ENCODE measurements at places on chromosomes 1 and 21.

- DNase-seq, result no peak
Observed at GRCh38 chr1:36513676-36514473, 31.2 kb upstream of the CSF3R start.

GRCh38 chr1:246725191-246725590 lies 982 bp downstream of the SCCPDH start:
- DNase-seq, result no peak

- DNase-seq, result no peak
Observed at GRCh38 chr1:27816921-27817630, 13.5 kb upstream of the PPP1R8 start.

DNA sequence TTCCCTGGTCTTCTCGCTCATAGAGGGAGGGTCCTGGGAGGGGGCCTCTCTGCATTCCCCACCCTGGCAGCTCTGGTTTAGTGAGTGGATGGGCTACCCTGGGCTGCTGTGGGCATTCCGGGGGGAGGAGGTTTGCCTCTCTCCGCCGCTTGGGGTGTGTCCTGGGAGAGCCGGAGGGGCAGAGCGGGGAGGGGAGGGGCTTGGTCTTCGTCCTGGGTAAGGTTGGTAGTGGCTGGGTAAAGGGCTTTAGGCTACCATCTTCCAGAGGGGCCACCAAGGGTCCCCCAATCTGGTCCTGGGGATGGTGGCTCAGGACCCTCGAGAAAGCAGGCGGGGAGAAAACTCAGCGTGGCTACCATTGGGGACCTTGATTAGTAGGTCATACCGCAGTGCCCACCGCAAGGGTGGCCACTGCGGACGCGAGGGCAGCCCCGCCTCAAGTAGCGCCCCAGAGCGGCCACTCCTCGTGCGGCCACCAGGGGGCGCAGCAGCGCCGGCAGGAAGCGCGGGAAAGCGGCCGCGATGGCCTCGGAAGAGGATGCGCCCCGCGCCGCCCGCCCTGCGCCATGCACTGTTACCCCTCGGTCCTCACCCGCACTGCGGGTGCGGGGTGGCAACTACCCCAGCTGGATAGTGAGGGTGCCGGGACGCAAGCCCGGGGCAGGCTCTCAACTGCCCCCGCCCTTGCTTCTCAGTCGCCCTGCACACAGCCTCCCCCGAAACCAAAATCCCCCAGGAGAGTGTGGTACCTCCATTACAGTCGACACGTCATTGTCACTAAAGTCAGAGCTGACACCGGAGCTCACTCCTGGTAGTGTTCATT lies 44.1 kb upstream of the SLC25A33 start:
- no peak for DNase-seq

GRCh38 chr1:185249563-185249962 lies 67.5 kb downstream of the IVNS1ABP start:
- no peak for DNase-seq

DNA sequence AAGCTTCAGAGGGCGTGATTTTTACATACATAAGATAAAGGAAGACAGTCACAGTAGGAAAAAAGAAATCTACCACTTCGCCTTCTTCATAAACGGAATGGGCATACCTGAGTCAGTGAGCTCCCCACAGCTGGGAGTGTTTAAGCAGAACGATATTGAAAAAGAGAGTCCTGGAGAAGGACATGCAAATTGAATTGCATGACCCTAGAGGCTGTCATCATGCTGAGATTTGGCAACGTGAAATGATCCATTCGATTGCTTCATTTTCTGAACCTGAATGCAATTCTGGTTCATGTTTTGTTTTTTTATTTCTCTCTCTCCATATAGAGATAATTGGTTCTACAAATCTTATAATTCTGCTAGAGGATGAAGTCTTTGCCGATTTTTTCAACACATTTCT lies 3.7 kb downstream of the RGSL1 start:
- no peak for DNase-seq

DNA sequence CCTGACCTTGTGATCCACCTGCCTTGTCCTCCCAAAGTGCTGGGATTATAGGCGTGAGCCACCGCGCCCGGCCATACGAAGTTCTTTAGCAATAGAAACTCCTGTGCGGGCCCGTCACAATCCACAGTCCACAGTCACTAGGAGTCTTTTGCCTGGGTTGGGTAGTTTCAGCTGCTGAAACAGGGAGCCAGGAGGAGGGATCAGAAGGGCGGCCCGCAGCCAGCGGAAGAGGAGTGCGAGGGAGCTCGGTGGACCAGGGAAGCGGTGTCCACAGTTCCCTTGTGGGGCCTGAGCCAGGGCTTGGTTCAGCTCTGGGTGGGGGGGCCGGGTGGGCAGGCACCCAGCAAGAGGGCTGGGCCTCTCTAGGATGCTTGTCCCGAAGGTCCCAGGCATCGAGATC lies 17.9 kb upstream of the HSPG2 start:
- DNase-seq, result no peak

DNA sequence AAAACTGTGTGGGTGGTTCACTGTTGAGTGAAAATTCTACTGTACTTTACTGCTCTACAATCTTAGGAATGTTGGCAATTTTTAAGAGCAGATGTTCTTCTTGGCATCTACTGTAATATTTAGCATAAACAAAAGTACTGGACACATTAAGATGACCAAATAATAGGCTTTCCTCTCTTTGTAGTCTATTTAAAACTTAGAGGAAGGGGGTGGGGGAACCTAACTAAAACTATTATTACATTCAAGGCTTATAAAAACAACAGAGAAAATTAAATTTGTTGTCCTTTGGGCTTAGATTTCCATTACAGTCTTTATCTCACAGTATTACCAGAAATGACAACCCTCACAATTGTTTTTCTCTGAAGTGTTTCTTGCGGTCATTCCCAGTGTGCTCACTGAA lies 181.2 kb downstream of the PLPPR4 start:
- DNase-seq, result no peak

DNA sequence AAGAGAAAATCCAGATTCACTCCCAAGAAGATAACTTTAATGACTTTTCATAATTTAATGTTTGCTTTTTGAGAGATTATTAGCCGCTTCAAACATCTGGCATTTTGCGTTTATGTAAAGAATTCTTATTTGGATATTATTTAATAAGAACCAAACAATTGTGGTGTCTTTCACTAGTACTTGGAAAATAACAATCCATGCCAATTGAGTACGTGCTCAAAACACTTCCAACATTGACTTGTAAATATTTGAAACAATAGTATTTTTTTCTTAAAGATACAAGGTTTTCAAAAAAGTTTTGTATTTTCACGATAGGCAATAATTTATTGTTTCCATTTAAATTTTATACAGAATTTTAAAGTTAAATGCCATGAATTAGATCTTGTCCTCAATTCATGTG lies 498.7 kb downstream of the AMY1C start:
- no peak for DNase-seq

DNA sequence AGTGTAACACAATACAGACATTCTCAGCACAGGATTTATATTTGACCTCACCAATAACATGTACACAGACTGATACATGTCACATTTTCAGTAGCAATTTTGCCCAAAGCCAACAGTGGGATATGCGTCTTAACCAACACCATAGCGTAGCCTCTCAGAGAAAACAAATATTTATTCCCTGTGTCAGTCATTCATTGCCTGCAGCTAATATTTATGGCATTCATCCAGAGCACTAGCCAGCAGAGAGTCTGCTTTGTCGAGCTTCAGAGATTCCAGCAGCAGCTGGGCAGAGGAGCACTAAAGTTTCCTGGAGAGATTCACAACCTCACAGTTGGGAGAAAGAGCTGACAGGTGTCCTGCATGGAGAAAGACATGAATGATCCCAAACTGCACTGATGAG lies 400.7 kb upstream of the DAB1 start:
- no peak for DNase-seq

DNA sequence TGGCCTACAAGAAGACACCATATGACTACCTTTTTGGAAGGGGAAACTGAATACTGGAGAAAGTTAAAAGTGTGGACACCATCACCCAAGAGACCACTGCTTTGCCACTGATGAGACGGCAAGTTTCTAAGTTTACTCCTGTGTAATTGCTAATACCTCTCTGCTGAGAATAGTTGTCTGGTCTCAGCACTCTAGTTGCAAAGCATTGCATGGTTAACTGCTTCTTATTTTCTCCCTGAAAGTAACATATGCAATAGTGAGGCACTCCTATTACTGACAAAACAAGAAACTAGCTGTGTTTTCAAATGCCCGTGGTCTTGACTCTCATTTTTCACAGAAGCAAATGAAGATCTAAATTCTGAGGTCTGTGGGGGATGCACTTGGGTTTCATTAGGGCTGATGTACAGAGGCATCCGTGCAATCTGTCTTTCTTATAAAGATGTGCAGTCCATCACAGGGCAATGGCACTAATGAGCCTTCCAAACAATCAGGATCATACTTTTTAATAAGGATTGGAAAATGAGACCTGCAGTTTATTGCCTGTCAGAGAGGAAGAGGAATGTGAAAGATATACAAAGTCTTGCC lies 62.9 kb downstream of the IFI44 start:
- DNase-seq, result no peak

DNA sequence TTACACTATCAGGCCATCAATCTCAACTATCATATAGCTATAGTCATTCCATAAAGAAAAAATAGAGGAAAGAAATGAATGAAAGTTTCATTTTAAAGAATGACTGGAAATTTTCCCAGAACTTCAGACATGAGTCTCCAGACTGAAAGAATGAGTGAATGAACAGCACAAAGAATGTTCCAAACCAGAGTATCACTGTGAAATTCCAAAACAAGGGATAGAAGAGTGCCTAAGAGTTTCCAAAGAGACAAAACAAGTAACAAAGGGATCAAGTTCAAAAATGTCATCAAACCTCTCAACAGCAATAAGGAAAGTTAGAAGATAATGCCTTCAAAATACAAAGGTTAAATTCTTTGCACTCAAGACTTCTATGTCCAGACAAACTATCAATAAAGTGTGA lies 114.9 kb downstream of the DENND1B start:
- DNase-seq, result no peak

GRCh38 chr1:203049576-203050180 lies 23.4 kb downstream of the PPFIA4 start:
- no peak for DNase-seq

- DNase-seq, result no peak
Observed at GRCh38 chr1:203039609-203040512, 13.6 kb downstream of the PPFIA4 start.

DNA sequence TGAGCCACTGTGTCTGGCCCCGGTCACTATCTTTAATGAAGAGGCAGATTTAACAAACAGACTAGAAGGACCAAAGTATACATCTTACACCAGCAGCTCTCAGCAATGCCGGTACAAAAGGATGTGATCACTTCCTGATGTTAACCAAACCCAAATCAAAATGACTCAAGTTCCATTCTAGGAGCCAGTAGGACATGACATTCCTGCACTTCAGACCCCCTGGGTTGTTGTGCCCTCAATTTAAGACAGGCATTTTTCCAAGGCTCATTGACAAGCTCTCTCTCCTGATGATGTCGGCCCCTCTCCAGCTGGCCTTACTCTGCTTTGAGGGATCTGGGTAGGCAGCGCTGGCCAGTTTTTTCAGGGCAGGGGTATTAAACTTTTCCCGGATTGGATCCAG lies 35.1 kb downstream of the YARS1 start:
- no peak for DNase-seq

DNA sequence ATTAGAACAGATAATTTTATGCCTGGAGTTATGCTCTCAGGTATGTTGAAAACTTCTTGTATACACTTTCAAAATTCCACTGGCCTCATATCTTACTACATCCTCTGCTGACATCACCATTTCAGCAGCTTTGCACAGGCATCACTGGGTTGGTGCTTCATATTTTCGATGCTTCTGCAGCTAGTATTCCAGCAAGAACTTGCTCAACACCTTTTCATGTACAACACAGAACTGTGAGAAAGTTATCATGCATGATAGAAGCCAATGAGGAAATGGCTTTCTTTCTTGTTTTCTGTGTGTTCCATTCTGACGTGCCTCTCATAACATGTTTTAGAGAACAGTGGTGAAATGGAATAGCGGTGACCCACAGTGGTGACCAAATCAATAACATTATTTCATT lies 5.1 kb upstream of the GBP5 start:
- DNase-seq, result peak; percentile 40

DNA sequence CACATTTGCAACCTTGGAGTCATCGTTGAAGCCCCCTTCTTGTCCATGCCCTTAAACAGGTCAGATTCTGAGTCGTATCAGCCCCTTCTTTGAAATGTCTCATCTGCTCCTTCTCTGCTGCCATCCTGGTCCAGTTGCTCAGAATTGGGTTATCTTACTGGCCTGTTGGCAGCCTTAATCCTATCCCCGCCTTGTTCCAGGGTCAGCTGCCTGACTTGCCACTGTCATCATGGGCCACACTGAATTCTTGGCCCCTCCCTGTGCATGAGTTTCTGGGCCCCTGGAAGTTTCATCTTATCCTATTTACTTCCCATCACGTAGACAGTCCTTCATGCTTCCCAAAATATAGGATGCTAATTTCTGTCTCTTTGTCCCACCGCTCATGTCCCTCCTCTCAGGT lies 23.7 kb downstream of the IRF2BP2 start:
- DNase-seq, result no peak

DNA sequence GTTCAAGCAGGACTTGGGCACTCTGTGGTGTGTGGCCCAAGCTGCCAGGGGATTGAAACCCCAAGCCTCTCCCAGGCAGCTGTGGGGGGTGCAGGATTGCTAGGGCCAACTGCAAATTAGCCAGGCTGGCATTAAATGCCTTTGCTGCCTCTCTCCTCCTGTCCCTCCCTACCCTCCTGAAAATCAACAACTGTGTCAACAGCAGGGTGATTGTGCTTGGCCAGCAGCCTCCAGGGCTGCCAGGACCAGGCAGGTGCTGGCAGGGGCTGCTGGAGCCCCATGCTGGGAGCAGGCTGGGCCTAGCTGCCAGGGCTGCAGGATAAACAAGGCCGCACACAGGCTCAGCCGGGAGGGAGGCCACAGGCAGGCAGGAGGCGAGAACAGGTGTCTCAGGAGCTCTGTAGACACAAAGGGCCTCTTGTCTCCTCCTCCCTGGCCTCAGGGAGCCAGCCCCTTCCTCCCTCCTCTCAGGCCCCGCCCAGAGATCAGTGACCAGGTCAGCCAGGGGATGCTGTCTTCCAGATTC lies 11.4 kb downstream of the SOX13 start:
- DNase-seq, result no peak

- DNase-seq, result no peak
Observed at GRCh38 chr21:35401476-35401875, 352.4 kb upstream of the RUNX1 start.

Measured in CD4-positive, alpha-beta memory T cell (primary cell).